ENCODE measurements at places on chromosomes 2 and 18.

GRCh38 chr2:153873052-153874048 lies 1.6 kb downstream of the GALNT13 start:
- DNase-seq: no peak

DNA sequence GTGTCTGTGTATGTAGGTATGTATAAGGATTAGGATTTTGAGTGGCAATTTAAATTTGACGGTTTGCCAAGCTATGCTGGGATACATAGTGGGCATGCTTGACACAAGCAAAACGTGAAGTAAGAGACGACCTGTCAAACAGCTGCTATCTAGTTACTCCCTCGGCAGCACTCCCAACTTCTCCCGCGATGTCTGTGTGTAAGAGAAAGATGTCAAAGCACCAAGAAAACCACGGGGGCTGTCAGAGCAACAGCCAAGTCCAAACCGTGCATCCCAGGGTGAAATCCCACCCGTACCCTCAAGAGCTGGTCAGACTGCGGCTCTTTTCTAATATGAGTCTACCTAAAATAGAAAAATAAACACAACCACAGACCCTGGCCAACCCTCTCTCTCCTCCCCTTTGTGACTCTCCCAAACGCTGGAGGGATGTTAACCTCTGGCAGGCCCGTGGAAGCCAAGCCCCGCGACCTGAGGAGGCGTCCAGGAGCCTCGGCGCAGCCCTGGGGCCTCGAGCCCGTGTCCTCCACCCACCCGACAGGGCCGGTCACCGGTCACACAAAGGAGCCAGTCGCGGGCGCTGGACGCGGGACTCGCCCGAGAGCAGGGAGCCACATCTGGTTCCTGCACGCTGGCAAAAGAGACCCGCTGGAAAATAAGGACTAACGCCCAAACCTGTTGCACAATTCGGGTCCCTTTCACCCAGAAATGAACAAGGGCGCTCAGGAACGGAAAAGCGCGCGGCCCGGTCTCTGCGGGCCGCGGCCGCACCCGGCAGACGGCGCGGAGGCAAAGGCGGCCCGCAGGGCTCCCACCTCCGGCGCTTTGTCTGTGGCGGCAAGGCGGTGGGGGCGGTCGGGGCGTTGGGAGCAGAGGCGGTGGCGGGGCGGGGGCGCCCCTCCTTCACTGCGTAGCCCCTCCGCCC lies 925 bp downstream of the SESTD1 start:
- DNase-seq: no peak

DNA sequence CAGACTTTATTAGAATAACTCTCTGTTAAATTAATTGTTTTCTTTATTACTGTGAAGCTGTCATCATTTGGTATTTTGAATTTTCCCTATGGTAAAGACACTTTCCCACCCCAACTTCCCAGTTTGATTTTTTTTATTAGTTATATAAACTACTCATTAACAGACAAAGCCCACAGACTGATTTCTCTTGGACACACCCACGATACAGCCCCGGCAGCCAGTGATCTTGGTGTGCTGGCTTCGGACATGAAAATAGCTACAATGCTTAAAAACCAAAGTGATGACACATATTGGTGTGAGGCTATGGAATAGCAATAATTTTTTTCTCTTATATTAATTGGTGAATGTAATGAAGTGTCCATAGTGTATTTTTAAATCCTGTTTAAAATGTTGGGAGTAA lies 225.4 kb upstream of the SIX3 start:
- DNase-seq: no peak

DNA sequence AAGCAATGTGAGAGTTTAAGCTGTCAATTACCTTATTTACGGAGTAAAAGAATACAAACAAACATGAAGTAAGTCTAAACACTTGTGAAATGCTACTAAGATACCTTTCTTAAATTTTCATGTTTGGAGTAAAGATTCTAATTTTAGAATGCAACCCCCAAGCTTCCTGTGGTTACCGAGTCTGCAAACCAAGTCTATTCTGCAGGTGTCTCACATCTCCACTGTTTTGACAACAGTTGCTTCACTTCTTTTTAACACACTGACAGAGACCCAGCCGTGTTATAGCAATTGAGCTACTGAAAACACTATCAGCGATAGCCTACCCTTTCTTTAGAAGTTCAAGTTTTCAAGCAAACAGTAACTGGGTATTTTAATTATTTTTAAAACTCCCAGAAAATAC lies 608.3 kb downstream of the ERBB4 start:
- DNase-seq: no peak

- no peak for DNase-seq
Measured at GRCh38 chr2:70851704-70852103, 16.1 kb upstream of the CD207 start.

- no peak for DNase-seq
Measured at GRCh38 chr2:17311106-17311619, 207.1 kb downstream of the RAD51AP2 start.

- no peak for DNase-seq
Measured at GRCh38 chr18:3671176-3671575, 221.2 kb downstream of the TGIF1 start.

DNA sequence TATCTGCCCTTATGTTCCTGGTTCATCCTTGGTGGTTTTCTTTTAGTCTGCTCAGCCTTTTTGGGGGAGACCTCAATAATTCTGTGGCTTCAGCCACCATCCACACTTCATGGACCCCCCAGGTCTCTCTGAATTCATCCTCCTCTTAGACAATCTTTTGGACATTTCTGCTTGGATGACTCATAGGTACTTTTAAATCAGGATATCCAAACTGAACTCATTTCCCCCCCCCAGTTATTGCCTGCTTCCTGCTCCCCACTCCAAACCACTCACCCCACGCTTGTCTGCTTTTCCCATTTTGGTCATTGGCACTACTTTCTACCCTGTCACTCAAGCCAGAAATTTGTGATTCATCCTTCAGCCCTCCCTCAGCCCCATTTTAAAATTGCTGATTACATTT lies 78.5 kb downstream of the TANC1 start:
- no peak for DNase-seq

GRCh38 chr18:75548353-75548905 lies 120.9 kb upstream of the SMIM21 start:
- DNase-seq: no peak

GRCh38 chr2:50851886-50852285 lies 180.0 kb downstream of the NRXN1 start:
- no peak for DNase-seq

- DNase-seq: no peak
Measured at GRCh38 chr2:216405588-216405987, 6.7 kb upstream of the SMARCAL1 start.

DNA sequence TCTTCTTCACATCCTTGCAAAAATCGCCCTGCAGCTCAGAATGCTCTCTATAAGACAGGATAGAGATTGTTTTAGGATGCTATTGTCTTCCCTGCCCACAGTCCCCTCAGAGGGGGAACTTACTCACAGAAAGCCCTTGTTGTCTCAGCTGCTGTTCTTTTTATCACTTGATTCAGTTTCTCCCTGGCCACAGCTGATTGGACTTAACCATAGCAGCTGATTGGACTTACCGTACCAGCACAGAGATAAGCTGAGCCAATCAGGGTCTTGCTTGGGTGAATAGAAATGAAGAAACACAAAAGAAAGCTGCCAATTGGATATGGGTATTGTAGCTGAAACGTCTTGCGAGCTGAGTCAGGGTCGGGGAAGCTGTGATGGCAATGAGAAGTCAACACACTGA lies 194.2 kb upstream of the MEX3C start:
- DNase-seq: no peak

DNA sequence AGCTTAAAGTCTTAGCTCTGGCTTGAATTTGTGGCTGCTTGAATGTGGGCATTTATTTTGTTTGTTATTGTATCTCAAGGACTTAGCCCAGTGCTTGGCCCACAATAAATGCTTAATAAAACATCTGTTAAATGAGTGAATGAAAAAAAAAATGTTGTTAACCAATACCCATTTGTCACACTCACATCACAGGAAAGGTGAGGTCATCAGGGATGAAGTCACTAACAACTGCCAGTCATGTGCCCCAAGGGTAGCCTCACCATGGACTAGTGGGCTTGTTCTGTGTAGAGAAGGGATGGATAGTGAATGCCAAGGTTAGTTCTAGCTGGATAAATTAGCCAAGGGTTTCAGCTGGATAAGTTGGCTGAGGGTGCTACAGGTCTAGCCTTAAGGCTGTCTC lies 3.0 kb downstream of the NRBP1 start:
- no peak for DNase-seq

DNA sequence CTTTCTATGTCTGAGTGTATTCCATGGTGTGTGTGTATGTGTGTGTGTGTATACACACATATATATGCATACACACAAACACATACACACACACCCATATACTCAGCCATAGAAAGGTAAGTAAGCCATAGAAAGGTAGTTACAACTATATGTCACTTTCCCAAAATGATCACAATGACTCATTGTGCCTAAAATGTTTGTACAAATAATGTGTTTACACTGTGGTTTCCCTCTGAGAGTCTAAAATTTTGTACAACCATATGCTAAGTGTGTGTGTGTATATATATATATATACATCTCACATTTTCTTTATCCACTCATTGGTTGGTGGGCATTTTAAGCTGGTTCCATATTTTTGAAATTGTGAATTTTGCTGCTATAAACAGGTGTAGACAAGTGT lies 55.3 kb upstream of the CSRNP3 start:
- no peak for DNase-seq

DNA sequence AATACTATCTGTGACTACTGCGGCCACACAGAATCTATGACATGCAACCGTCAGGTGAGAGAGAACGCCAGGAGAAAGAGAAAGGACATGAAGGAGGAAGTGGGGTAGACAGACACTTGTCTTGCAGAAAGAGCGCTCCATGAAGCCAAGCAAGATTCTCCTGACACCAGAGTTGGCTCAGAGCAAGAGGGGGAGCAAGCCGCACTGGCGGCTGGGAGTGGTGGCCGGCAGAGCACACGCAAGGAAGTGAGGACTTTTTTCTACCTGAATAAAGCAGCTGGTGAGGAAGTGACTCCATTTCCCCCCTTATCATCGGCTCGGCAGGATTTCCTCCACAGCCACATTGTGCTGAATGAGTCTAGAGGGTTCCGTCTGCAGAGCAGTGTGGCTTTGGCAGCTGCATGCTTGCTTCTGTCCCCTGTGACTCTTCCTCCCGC lies 181.6 kb downstream of the BCL2 start:
- no peak for DNase-seq

DNA sequence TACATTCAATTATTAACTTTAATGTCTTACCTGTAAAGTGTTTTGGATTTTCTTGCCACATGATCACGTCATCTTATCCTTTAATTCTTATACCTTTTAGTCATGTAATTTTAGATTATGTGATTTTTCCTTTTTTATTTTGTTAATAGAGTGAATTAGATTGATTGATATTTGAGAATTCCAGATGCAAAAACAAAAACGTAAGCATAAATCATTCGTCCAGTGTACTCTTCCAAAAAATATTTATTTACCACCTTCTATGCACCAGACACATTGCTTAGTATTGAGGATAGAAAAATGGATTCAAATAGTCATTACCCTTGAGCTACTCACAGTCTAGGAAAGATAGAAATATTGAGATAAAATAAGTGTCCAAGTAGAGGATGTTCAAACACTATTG lies 249.6 kb downstream of the PDE11A start:
- no peak for DNase-seq

DNA sequence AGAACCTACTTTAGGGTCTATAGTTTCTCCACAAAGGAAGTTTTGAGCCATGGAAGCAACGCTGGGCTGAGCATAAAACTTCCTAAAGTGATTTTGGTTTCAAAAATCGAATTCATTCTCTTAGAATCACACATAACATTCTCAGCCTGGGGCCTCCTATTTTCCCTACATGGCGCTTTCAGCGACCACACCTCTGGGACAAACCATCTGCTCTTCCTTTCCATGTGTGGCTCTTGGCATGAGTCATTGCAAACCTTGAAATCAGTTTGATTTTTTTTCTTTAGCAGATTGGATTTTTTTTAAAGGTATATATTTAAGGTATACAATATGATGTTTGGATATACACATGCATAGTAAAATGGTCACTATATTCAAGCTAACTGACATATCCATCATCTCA lies 72.5 kb upstream of the APCDD1 start:
- no peak for DNase-seq

GRCh38 chr2:227939271-227940027 lies 68.0 kb downstream of the DAW1 start:
- DNase-seq: no peak

DNA sequence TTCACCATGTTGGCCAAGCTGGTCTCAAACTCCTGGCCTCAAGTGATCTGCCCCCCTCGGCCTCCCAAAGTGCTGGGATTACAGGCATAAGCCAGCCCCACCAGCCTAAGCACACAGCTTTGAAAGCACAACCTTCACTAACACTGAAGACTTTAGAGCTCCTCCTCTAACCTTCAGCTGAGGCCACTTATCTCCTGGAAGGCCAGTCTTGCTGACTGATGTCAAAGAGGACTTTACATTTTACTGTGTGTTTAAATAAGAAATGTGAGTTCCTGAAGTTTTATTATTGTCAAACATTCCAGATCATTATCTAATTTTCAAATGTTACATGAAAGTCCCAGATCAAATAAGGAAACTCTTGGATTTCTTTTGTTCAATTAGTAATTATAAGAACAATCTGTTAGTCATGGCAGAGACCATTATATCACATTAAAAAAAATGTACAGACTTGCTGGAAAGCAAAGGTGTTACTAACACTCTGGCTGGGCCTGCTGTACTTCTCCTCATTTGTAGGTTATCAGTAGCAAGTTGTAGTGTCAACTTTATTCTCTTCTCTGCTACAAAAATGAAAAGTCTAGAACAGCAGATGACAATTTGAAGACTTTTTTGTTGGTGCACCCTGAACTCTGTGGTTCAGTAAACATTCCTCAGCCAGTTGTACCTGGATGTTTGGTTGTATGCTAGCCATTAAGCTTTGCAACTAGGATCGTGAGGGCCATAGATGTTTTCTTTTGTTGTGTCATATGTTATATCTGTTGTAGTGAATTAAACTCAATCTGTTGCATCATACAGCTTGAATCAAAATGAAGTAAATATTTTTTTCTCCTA lies 80.0 kb downstream of the AOX1 start:
- DNase-seq: no peak

GRCh38 chr2:241857041-241857541 lies 1.6 kb downstream of the PDCD1 start:
- DNase-seq: no peak

- no peak for DNase-seq
Measured at GRCh38 chr2:197219636-197220035, 90.9 kb downstream of the ANKRD44 start.

GRCh38 chr2:42183775-42184174 lies 14.6 kb downstream of the EML4 start:
- DNase-seq: no peak

- no peak for DNase-seq
Measured at GRCh38 chr2:9052821-9053533, 49.5 kb upstream of the MBOAT2 start.

GRCh38 chr2:26072925-26073768 lies 39.3 kb downstream of the RAB10 start:
- DNase-seq: no peak

DNA sequence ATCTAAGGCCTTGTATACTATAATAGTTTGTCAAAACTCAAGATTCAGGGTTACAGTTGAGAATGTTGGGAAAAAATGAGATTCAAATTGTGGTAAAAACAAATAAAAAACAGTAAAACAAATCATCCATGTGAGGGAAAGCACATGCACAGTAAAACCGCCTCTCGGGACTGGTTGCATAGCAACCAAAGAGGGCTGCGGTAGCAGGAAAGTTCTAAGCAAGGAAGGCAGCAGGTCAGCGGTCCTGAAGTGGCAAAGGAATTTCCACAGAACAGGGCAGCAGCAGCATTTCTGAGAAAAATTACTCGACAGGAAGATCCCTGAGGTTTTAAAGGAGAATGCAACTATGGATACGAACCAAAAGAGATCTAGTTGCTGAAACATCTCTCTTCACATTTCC lies 93.7 kb downstream of the DYNAP start:
- no peak for DNase-seq
